ENCODE measurements at places on chromosomes 6 and 20.

DNA sequence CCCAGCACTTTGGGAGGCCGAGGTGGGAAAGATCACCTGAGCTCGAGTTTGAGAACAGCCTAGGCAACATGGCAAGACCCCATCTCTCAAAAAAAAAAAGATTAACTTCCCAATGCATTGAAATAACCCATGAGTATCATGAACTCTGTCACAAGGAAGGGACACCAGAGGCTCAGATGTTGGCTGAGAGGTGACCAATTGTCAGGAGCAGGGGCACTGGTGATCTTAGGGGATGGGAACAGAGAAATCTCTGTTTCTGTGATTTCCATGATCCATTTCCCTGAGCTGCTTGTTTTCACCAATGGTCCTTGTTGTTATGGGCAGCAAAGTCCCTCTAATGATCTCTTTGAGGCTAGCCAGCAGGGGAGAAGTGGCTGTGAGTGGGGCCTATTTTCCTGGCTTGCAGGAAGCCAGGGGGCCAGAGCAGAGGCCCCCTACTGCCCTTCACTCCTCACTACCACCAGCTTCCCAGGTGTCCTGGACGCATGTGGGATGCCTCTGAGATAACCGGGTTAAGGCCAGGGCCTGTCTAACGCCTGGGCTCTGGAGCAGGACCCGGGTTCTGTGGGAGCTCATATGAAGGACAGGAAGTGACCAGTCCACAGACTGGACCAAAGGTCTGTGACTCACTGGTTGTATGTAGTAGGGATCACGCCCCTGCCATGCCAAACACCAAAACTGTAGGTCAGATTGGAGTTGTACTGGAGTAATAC, 54.4 kb downstream of the PCNA start:
- no peak for DNase-seq

DNA sequence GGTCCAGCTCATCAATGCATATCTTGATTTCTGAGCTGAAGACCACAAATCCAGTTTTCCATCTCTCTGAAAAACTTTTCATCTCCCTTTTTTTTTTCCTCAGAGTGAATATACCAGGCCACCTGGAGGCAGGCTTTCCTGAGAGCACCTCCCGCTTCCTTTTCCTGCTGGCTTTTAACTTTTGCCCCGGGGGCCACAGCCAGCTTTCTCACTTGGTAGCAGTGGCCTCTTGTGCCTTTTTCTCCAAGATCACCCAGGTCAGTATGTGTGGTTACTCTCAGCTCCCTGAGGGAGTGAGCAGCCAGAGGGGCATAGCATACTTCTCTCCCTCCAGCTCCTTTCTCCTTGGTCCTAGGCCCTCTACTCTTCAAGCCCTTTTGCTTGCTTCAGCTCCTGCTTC, at the start of gene BTN1A1:
Gene BTN1A1 (plus strand): TSS at position 202 of the 400 bp plus-strand sequence. CDS start 984 bp downstream, outside the sequence.
- no peak for DNase-seq

GRCh38 chr20:38520261-38520660, 47.6 kb downstream of the RALGAPB start:
- DNase-seq = no peak

DNA sequence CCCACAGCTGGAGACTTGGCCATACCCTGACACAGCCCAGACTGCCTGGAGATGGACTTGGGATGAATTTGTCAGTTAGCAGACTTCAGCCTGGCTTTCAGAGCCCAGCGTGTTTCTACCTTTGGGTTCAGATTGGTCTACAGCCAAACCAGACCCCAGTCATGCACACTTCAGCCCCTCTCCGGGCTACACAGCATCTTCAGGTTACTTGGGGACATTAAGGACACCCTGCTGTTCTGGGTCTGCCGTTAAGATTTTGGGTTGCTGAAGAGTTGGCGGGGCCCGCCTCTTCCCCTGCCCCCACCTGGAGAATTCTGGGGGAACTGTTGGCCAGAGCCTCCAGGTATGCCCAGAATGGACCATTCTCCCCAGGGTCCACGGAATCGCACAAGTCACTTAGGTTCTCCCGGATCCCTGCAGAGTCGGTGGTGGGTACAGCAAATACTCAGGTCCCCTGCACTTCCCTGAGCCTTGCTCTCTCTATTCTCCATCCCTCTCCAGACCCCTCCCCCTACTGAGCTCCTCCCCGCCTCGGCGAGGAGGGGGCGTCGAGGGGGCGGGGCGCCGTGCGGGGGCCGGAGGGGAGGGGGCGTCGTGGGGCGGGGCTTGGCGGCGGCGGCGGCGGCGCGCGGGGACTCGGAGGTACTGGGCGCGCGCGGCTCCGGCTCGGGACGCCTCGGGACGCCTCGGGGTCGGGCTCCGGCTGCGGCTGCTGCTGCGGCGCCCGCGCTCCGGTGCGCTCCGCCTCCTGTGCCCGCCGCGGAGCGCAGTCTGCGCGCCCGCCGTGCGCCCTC, at the start of gene PTK7:
Gene PTK7 (plus strand): TSS at position 645 of the 794 bp plus-strand sequence. CDS start 175 bp downstream, outside the sequence.
- peak; percentile 87 for DNase-seq

GRCh38 chr6:94645191-94645590, 932.1 kb upstream of the MANEA start:
- no peak for DNase-seq

GRCh38 chr6:153024709-153025017, 22.2 kb upstream of the MTRF1L start:
- no peak for DNase-seq

- DNase-seq = peak; percentile 40
Measured at GRCh38 chr6:72622094-72622940, 453 bp downstream of the KCNQ5 start.

DNA sequence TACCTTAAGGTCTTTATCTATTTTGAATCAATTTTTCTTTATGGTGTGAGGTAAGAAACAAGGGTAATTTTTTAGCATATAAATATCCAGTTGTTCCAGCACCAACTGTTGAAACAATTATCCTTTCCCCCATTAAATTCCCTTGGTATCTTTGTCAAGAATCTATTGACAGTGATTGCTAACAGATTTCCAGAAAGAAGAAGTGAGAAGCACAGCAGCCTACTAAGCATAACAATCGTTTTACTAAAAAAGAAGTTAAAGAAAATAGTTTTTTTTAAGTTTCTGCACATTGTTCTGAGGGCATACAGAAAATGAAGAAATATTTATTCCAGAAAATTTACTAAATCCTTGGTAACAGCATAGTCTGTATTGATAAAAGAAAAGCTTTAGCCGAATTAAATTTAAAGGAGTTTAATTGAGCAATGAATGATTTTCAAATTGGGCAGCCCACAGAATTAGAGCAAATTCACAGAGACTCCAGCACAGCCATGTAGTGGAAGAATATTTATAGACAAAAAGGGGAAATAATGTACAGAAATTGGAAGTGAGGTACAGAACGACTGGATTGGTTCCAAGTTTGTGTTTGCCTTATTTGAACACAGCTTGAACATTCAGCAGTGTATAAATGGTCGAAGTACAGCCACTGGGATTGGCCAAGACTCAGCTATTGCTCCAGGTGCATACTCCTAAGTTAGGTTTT, 97.9 kb upstream of the UST start:
- DNase-seq = no peak

- no peak for DNase-seq
Measured at GRCh38 chr20:31835977-31836852, 9.2 kb downstream of the FOXS1 start.

DNA sequence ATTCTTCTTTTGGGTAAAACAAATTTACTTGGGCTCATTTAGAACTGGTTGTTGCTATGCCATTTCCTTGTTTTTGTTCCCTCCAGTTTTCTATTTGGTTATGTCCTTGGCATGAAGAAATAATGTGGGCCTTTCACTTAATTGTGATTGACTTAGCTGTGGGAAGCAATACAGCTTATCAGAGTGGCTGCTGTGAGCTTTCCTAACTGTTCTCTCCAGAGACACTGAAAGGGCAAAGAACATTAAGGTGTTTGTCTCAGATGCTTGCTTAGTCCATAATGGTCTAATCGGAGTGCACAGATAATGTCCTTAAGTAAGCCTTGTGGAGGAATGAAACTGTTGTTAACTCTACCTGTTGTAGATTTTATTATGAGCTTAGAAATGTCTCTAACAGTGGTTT, 56.6 kb downstream of the SH3BGRL2 start:
- no peak for DNase-seq
